ENCODE measurements at places on chromosomes 4 and X.

DNA sequence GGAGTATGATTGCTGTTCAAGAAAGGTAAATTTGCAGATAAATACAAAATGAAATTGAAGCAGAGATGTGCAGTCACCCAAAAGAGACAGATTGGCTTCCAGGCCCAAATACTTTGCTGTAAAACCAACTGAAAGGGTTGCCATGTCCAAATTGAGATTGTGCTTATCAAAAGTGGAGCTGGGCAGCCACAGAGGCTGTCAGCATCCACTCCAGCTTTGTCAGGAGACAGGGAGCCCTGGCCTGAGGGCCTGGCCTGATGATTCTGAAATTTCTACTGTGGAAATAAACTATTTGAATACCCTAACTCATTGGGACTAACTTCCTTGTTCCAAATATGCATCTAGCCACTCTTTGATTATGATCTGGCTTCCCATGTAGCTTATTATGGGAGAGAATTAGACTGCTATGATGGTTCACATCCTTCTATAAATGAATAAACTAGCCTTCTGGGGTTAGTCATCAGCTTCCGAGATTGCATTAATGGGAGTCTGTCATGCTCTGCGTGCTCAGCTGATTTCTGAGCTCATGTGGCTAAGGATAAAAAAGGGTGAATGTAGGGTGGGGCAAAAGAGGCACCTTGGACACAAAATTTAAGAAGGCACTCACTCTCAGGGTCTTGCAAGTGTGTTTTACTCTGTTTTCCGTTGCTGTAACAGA is 48.2 kb downstream of the SLC34A2 start:
- no peak for DNase-seq

GRCh38 chrX:46577221-46578005 is 3.8 kb downstream of the CHST7 start:
- no peak for DNase-seq

DNA sequence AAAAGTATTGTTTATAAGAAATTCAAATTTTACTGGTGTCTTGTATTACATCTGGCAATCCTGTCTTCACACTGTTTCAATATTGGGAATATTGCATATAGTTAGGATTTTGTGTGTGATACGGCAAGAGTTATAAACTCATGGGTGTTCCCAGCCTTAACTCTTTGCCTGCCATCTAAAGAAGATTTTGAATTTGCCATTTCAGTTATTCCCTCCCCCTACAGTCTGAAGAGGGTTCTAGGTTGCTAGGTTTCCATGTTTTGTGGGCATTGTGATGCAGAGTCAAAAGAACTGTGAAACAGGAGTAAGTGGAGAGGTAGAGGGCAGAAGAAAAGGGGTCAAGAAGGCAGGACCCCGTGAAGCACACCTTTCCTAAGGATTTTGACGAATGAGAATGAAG is at the start of gene CPXCR1:
TSS of gene CPXCR1 (plus strand) at position 301 of the 400 bp plus-strand sequence. CDS start 6,190 bp downstream, outside the sequence.
- DNase-seq, result no peak

- no peak for DNase-seq
Observed at GRCh38 chr4:36385951-36386571, 104.6 kb downstream of the DTHD1 start.

DNA sequence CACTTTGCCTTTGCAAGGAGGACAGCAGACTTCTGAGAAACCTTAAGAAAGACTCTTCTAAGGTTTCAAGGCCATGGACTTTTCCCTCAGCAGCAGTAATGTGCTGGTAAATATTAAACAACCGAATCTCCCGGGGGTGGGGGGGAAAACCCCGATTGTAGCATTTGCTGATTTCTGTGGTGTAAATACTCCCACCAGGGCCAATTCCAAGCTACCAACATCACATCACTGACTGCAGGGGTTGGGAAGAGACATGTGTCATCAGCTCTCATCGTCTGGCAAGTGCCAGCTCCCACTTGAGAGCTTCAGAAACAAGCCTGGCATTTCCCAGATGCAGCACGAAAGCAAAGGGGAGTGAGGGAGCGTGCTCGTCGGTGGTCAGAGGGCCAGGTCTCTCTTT is 101.2 kb downstream of the BCOR start:
- DNase-seq, result no peak

GRCh38 chr4:3286335-3287175 is 6.3 kb upstream of the RGS12 start:
- DNase-seq, result no peak

GRCh38 chr4:7808752-7809151 is 130.9 kb downstream of the AFAP1 start:
- DNase-seq, result no peak

GRCh38 chrX:69063486-69063885 is 101.8 kb downstream of the PJA1 start:
- DNase-seq, result no peak

DNA sequence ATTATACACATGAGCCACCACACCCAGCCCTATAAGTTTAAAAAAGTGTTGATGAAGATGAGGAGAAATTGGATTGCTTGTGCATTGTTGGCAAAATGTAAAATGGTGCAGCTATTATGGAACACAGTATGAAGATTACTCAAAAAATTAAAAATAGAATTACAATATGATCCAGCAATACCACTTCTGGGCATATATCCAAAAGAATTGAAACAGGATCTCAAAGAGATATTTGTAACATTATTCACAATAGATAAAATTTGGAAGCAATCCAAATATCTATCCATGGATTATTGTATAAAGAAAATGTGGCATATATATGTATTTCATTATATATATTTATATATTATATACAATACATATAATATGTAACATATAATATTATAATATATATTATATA is 515.6 kb upstream of the GNPDA2 start:
- no peak for DNase-seq

GRCh38 chr4:1166509-1167243 is 5.7 kb downstream of the SPON2 start:
- DNase-seq, result no peak

DNA sequence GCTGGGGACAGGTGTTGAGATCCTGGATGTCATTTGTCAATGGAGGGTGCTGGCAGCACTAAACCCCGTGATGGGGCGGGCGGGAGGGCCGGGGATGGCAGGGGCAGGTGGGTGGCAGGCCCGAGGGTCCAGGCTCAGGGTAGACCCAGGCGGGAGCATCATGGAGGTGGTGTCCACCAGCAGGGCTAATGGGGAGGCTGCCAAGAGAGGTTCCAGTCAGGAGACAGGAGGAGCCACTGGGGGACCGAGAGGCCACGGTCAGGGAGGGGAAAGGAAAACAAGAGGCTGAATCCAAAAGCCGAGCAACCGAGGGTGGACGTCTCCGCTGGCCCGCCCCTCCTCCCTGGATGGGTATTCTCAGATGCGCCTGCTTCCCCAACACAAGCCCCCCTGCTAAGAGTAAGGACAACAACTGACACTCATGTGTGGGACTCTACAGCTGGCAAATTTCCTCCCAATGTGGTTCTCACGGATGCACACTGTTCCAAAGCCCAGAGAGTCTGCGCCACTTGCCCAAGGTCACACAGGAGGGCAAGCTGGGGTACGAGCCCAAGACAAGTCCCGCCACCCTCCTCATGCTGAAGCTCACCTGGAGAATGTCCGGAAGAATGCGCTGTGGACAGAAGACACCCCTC is 132.0 kb downstream of the CPZ start:
- DNase-seq, result no peak

- no peak for DNase-seq
Observed at GRCh38 chr4:142955501-142955900, 109.4 kb upstream of the INPP4B start.

- DNase-seq, result no peak
Observed at GRCh38 chr4:152156442-152156841, 379.4 kb downstream of the FBXW7 start.

DNA sequence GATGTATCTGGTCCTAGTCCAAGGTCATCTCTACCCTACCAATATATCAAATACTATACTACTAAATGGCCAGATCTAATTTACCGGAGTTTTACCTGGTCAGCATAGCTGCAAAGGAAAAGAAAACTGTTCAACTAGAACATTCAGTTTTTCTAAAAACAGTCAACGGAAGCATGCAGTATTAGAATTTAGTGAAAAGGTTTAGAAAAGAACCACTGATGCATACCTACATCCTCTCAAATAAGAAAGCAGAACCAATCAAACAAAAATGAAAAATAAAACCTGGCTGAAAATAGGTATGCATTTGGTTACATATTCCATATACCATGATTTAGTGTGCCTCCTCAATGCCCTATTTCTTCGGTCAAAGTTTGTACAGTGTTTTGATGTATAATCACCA is 140.0 kb downstream of the CHM start:
- no peak for DNase-seq
